Lung (tissue), 17 donors: ENCODE measurements at places on chromosomes 1 and 21. TPM values are rescaled to one million over a fixed set of nuclear protein-coding genes. Genes with fewer than 3 reads are reported as not detected.

HTR1D gene
- not detected for total RNA-seq

- no peak for DNase-seq
Measured at GRCh38 chr1:153958961-153959260, 499 bp upstream of the CRTC2 start.

DNA sequence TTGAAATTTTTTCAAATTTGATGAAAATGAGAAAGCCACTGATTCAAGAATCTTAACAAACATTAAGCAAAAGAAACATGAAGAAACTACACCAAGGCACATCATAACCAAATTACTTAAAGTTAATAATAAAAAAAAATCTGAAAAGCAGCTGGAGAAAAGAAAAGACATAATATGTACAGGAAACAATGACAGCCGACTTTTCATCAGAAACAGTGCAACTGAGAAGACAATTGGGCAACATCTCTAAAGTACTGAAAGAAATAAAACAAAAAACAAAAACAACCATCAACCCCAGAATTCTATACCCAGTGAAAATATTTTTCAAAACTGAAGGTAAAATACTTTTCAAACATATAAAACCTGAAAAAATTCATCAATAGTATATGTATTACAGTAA, 73.8 kb upstream of the DMRTA2 start:
- DNase-seq = no peak

DNA sequence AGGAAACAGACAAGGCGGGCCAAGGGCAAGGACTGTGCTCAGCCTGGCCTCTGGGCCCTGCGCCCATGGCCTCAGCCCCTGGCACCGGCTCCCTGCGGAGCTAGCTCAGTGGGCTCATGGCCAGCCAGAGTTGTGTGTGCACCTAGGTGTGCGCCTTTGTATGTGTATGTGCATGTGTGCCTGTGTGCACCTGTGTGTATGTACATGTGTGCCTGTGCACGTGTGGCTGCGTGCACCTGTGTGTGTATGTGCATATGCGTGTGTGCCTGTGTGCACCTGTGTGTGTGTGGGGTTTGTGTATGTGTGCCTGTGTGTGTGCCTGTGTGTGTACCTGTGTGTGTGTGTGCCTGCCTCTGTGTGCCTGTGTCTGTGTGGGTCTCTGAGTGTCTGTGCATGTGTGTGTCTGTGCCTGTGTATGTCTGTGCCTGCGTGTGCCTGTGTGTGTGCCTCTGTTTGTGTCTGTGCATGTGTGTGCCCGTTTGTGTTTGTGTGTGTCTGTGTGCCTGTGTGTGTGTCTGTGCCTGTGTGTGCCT, 7.4 kb downstream of the GPR137B start:
- no peak for DNase-seq

- DNase-seq = peak; percentile 22
Measured at GRCh38 chr1:116878804-116879477, 30.8 kb upstream of the PTGFRN start.
